GM19239 (cell line): ENCODE measurements at places on chromosomes 6 and 20.

DNA sequence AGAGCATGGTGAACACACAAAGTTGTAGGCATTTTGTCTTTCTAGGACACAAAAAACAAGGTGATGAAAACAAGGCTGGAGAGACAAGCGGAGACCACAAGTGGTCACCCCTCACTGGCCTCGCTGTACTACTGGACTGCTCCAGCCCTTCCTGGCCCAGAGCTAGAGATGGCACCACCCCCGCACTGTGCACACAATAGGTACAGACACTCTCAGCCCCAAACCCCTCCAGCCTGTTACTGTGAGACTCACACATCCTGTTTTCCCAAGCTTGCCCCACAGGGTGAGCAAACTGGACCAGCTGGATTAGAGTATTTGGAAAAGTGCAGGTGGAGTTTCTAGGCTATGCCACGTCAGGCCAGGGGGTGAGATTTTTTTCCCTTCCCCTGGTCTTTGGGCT lies 8.4 kb upstream of the ZSWIM1 start:
- no peak for DNase-seq

DNA sequence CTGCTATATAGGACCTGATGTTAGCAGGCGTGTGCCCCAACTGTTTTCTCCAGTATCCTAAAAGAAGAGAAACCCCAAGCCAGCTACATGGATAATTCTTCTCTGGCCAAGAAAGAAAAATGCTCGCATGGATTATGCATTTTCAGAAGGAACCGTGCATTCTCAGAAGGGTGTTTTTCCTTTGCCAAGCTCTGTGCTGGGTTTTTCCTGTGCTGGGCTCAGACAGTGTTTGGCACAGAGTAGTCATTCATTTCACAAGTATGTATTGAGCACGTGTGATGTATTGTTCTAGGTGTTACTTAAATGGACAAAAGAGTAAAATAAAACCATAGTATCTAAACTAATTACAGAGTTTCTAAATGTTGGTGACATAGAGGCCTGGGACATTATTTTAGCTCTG lies 62.7 kb upstream of the ZNF133 start:
- no peak for DNase-seq

DNA sequence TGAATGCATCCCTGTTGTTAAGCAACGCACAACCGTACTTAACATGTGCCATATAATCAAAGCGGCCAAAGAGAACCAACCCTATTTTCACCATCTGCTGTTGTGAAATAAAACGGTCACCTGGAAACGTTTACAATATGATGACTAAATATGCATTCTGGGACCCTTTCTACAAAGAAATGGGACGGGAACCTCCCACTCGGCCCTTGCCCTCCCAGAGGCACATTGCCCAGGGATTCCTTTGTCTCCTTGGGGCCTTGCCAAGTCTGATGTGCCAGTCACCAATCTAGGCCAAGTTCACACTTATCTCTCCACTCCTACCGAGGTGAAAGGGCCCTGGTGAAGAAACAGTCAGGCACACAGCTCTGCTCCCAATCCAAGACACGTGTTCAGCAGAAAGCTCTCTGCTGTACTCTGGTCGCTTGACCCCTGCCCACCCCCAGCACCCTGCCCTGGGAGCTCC lies 427.4 kb upstream of the JARID2 start:
- DNase-seq = no peak

- no peak for DNase-seq
Observed at GRCh38 chr6:116847227-116847626, 18.3 kb upstream of the GPRC6A start.

DNA sequence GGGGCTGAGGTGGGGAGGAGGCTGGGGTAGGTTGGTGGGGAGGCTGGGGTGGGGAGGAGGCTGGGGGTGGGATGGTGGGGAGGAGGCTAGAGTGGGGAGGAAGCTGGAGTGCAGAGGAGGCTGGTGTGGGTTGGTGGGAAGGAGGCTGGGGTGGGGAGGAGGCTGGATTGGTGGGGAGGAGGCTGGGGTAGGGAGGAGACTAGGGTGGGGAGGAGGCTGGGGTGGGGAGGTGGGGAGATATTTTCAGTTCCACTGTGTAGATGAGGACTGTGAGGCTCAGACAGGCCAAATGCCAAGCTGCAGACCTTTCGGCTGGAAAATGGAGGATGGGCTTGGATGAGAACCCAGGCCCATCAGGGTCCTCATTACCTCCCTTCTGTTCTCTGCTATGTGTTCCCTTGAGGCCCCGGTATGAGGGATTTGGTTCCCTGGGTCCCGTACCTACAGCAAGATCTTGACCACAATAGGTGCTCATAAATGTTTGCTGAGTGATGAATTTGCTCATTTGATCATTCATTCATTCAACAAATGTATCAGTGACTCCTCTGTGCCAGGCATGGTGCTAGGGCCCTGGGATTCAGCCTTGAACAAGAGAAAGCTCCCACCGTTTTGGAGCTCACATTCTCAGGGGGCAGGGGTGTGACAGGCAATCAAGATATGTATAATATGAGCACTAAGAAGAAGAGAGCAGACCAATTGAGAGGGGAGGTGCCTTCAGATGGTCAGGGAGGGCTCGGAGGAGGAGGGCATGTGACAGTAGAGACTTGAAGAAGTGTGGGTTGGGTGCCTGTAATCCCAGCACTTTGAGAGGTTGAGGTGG lies 36.1 kb upstream of the NOL4L start:
- no peak for DNase-seq

DNA sequence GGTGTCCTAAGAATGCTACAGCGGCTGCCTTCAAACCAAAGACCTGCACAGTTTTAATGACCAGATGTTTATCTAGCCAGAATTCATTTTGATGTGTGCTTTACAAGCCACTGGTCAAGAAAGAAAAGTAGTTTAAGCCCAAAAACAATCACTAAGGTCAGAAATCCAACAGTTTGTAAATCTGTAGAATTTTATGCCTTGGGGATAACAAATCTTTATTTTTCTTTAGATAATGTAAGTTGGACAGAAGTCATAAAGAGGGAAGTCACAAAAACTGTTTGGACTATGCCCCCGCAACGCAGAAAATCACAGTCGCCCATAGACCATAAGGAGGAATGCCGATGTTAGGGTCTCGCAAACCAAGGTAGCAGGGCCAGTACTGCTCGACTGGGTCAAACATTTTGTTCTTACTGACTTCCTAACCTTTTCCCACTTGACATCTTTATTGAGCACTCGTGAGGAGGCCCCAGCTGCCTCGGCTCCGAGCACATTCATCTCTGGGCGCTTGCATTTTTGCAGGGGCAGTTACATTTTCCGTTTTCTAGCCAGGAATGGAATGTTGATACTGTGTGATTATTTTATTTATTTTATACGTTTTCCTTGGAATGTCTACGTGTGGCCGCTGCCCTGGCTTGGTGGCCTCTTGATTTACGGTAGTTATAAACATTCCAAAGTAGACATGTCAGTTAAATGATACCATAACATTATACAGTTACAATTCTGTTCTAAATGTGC lies 56.7 kb upstream of the APCDD1L start:
- no peak for DNase-seq

DNA sequence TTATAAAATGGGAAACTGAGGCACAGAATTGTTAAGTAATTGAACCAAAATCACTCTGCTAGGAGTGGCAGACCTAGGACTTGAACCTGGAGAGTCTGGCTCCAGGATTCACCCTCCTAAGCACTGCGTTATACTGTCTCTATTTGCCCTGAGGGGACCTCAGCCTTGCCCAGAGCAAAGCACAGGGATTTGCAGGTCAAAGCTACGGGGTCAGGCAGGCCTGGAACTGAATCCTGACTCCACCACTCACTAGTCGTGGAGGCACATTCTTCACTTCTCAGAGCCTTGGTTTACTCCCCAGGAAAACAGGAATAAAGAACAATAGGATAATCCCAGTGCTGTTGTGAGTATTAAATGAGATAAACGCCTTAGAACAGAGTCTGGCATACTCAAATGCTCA lies 19.4 kb downstream of the KCNK15 start:
- DNase-seq = no peak

DNA sequence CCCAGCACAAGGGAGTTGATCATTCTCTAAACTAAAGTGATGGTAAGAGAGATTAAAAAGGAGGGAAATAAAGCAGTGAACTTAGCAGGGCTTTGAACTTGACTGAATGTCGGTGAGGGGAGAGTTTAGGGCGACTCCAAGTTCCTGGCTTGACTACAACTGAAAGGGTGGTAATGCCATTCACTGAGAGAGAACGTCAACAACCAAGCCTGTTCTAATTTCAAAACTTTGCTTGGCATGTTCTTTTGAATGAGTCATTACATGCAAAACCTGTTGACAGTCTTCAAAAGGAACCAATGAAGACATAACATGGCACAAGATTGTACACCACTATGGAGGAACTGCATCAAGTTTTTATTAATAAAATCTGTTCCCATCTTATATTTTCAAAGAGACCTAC lies 10.3 kb upstream of the MYB start:
- DNase-seq = no peak

GRCh38 chr6:19410481-19410880 lies 426.7 kb upstream of the ID4 start:
- DNase-seq = no peak

- no peak for DNase-seq
Observed at GRCh38 chr6:9295644-9296043, 860.3 kb upstream of the SLC35B3 start.

DNA sequence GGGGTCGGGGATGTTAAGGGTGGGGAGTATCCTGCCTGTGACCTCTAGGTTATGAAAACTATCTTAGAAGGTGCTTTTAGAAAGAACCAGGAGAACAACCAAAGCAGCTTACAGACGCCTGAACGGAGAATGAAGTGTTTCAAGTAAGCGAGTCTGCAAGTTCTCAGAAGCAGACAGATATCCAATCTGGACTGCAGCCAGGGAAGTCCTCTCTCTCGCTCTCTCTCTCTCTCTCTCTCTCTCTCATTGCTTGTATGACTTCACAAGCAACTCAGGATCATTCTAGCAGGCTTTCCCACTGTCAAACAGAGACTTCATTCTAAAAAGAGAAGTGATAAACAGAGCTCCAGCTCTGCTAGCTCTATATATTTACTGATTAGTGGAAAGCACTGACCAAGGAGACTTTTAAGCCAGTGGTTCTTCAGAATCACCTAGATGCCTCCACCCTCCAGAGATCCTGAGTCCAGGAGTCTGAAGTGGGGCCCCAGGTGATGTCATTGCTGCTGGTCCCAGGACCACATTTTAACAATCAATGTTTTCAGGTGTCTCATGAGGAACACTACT lies 6.0 kb downstream of the TCF21 start:
- DNase-seq = no peak

DNA sequence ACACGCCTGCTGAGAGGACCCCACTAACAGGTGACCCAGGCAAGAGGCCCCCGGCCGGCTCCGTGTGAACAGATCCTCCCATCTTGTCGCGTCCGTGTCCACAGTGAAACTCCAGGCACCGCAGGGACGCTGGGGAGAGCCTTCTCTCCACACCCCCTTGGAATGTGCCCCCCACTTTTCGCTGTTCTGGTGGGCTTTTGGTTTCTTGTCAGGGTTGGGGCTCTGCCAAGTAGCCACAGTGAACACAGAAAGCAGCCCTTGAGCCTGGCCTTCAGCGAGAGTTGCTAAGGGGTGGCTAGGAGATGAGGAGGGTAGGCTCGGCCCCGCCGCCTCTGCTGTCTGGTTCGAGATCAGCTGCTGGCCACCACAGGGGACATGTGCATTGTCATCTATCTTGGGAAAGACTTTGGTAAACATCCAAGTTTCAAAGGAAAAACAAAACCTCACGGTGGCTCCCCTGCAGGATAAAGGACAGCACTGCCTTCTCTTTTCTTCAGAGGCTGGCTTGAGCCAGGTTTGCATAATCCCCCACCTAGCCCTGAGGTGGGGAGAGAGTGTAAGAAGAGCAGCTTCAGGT lies 22.7 kb downstream of the SYNDIG1 start:
- no peak for DNase-seq
